ENCODE measurements at places on chromosomes 12 and 14.

- DNase-seq = no peak
Observed at GRCh38 chr14:99821519-99822508, 28.6 kb downstream of the EML1 start.

- peak; percentile 66 for DNase-seq
Observed at GRCh38 chr14:99271951-99272631, at the start of gene BCL11B. TSS of gene BCL11B (minus strand) at chr14:99272197. CDS start at chr14:99271218, 979 bp downstream.

DNA sequence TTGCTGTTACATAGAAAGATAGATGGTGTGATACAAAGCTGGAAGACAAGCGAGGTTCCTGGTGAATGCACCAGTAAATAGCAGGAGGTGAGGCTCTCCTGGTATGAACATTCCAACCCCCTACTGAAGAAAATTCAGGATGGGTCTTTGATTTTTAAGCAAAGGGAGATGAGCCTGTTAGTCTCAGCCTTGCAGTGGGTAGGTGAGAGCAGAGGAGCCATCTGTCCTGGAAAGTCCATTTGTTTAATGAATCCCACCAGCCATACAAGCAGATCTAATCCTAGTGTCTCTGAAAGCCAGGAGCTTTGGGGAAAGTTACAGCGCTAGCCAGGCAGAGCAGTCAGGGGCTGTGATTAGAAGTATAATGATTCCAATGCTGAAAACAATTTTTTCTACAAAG lies 234.8 kb upstream of the FOXN3 start:
- DNase-seq = no peak

DNA sequence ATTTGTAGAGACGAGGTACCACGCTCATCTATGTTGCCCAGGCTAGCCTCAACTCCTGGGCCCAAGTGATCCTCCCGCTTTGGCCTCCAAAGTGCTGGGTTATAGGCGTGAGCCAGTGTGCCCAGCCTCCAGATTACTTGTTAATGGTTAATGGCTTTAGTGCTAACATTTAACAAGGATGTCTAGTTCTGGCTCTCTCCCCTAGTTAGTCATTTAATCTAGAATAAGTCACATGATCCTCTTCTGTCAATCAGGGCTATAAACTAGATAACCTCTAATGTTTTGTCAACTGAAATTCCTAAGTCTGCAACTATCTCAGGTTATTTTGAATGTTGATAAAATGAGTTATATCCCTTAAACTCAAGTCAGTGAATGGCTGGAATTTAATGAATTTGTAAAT lies 15.7 kb downstream of the ACTR6 start:
- no peak for DNase-seq

- DNase-seq = no peak
Observed at GRCh38 chr12:59149995-59150642, 229.8 kb upstream of the LRIG3 start.

DNA sequence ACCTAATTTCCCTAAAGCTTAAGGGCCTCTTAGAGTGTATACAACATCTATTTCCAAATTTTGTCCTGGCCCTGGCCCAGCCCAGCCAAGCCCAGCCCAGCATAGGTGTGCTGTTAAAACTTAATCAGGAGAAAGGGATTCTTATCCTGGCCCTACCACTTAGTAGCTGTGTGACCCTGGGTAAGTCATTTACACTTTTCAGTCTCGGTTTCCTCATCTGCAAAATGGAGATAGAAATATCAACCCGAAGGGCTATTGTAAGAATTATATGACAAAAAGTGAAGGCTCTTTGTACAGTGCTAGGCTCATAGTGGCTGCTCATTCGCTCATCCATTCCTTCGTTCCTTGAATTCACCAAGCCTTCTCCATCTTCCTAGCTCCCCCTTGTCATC lies 442 bp downstream of the ERG28 start:
- DNase-seq = no peak

GRCh38 chr12:15631007-15631715 lies 158.0 kb downstream of the EPS8 start:
- DNase-seq = no peak

DNA sequence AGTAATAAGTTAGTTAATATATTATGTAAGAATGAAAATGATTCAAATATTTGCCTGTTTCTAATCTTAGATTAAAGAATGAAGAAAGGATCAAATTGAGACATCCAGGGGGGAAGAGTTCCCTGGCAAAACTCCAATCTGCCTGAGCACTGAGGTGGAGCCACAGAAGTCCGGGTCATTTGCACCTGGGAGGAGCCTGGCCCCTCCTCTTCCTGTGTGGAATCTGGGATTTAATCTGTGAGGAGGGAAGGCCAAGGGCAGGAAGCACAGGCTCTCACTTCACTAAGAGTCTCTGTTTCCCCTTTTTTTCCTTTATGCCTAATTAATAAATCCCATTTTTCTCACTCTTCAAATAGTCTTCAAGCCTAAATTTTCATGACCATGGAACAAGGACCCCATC lies 599.5 kb downstream of the FLRT2 start:
- DNase-seq = no peak

GRCh38 chr12:75120311-75120711 lies 89.3 kb downstream of the KCNC2 start:
- DNase-seq = no peak

GRCh38 chr12:121036810-121037326 lies 2.2 kb downstream of the OASL start:
- peak; percentile 76 for DNase-seq

- DNase-seq = no peak
Observed at GRCh38 chr14:65206448-65207096, 104.3 kb upstream of the MAX start.

DNA sequence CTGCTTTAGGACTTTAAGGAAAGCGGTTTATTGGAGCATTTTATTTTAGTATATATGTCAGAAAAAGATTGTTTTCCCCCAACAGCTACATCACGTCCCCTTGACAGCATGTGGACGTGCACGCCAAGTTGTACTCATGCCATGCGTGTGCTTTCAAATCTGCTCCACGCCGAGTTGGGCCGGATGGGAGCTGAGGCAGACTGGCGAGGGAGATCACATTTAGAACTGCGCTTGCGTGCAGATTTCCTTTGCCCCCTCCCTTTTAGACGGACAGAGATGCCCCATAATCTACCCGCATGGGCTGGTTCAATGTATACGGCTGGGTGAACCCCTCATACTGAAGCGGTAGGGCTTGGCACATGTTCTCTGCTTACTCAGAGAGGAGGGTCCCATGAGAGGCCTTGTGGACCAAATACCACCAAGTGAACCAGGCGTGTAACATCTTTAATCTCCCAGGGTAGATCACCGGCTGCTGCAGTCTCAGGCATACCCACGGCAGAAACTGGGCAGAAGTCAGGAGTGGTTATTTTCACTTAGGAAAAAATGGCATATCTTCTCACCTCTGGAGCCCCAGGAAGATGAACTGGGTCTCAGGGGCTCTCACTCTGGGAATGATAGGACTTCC lies 92.1 kb downstream of the ESR2 start:
- no peak for DNase-seq

DNA sequence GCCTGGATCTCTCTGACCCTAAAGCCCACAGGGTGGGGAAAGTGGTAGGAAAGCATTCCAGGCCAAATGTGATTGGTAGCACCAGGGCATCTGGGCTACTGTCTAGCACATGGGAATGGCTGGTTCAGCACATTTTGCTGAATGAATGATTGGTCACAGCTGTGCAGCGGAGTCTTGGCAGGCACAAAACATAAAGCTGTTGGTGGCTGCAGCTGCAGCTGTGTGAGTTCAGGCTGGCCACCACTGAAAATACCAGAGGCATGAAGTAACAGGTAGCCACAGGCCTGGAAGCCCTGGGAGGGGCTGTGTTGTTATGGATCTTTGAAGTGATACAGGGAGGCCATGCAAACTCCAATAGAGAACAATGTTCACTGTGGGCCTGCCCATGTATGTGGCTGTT lies 72.7 kb downstream of the MYRFL start:
- DNase-seq = no peak

DNA sequence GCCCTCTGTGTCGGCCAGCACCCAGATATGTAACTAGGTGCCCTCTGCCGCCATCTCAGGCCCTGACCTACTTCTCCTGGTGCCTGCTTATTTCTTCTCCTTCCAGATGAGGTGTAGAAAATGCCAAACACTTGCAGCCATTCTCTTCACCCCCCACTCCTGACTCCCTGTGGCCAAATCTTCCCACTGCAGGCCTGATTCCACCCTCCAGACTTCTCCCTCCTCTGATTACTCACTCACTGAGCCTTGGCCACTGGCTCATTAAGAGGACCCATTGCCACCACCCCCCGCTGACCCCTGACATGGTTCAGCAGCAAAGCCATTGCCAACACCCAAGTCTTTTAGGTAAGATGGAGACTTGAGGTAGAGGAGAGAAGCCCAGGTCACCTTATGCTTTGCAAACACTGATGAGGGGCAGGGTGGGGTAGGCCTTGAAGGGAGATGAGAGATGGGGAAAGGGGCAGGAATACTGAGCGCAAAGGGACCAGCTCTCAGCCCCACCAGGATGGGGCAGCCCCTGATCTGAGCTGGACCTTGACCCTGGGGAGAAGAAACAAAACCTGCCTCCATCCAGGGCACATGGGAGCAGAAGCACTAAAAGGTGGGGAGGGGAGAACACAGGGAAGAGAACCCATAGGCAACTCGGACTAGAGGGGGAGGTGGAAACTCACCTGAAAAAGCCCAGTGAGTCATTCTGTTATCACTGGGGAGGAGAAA lies 25.1 kb upstream of the ANO2 start:
- DNase-seq = no peak

DNA sequence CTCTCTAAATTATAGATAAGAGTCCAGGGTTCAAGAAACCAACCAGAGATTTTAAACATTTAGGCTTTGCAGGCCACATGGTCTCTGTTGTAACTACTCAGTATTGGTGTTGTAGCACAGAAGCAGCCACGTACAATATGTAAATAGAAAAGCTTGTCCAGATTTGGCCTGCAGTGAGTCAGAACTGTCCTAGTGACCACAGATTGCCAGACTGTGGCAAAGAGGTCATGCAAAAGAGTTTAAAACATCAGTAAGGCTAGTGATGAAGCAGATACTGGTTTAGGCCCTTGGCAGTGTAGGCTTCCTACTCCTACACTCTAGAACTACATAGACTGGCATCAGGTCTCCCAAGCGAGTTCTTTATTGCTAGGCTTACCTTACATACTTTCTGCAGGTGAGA lies 117.6 kb upstream of the GARIN6 start:
- DNase-seq = no peak

DNA sequence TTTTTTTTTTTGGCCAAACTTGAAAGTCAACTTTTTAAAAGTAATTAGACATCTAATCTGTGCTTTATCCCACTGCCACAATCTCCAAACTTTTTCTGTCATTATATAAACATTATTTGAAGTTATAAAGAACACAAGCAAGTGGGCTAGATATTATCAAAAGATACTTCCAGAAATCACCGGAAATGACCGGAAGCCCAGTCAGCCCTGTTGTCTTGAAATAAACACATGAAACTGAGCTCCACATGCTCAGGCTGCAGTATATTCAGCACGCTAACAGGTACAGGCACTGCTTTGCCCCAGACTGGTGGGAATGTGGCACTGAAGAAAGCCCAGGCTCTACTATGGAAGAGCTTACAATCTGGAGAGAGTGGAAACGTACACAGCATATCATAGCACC lies 158.9 kb upstream of the PLEKHG7 start:
- no peak for DNase-seq

DNA sequence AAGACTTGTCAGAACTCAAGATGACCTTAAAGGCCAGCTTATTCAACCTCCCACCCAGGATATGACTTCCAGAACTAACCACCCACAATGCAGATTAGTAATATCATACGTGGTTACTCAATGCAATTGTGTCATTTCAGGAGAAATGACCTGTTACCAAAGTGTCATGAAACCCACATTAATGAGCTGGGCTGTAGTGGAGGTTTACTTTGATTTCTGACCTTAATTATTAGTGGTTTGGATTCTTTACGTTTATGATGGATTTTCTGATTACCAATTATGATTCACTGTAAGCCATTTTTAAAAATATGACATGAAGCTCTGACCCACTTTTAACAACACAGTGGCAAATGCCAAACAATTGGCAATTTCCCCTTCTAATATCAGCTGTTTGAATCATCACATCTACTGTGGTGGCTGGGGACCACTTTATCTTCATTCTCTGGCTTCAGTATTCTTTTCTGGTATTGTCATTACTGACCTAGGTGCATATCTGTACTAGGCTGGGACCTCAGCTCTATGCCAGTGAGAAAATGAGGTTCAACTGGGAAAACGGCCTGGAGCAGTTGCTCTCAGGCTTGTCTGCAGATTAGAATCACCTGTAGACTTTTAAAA lies 223.3 kb downstream of the RGS6 start:
- no peak for DNase-seq

DNA sequence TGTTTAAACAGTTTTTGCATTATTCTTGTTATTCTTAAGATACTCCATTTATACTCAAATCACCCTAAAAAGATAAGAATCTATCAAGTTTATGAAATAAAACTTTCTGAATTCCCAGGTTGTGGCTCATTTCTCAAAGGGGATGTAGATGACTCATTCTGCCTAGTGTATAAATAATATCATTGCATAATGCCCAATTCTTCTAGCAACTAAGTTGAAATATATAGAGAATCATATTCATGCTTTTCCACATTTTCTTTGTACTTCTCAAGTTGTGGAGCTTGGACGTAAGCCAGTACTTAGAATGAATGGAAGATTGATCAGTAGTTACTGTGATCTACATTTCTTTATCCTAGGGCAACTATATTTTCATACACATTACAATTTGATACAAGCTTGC lies 201.1 kb downstream of the PPFIA2 start:
- DNase-seq = no peak

DNA sequence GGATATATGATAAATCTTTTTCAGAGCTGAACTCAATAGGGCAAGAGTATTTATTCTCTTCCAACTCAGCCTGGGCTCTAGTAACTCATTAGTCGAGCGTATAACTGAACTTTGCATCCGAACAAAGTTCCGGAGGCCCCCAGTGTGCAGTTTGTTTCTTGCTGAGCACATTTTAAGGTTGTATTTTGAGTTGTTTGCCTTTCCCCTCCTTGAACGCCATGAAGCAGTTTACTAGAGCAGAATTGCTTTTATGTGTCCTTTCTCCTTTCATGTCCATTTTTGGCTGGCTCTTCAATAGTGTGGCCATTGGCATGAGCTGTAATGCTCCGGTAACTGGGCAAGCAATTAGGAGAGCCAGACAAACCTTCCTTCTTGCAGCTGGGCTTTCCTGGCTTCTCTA lies 105.3 kb downstream of the WIF1 start:
- DNase-seq = no peak

- DNase-seq = peak; percentile 59
Observed at GRCh38 chr12:48925304-48926011, at the start of gene FKBP11. TSS of gene FKBP11 (minus strand) at chr12:48925492. CDS start at chr12:48925428, 64 bp downstream.

- DNase-seq = no peak
Observed at GRCh38 chr14:27190296-27190695, 592.5 kb upstream of the NOVA1 start.

- DNase-seq = no peak
Observed at GRCh38 chr12:51593539-51593938, 2.5 kb downstream of the SCN8A start.

DNA sequence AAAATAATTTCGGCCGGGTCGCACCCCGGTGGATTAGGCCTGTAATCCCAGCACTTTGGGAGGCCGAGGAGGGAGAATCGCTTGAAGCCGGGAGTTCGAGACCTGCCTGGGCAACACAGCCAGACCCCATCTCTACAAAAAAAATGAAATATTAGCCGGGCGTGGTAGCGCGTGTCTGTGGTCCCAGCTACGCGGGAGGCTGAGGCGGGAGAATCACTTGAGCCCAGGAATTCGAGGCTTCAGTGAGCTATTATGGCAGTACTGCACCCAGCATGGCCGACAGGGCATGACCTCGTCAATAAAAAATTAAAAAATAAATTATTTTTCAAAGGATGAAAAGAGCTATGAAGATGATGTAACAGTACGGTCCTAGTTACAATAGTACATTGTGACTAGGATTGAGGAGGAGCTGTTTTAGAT lies 523 bp downstream of the GTF2H3 start:
- no peak for DNase-seq

- DNase-seq = no peak
Observed at GRCh38 chr12:53849113-53849512, 89.5 kb upstream of the HOXC13 start.

Data from stimulated activated effector memory CD8-positive, alpha-beta T cell treated with anti-CD3 and anti-CD28 coated beads, Interleukin-12 subunit alpha, Interleukin-12 subunit beta, amount 100 ng/mL, for 72 hours (primary cell).